ENCODE measurements at places on chromosomes 2 and 18. TPM values are rescaled to one million over a fixed set of nuclear protein-coding genes. Genes with fewer than 3 reads are reported as not detected.

CFAP221 gene
- 0.53 TPM for polyA plus RNA-seq

CAVIN2 gene
- polyA plus RNA-seq: 33.8 TPM

GDF7 gene
- 0.66 TPM for polyA plus RNA-seq

CDK5R2 gene
- 0.29 TPM for polyA plus RNA-seq

STRADB gene
- polyA plus RNA-seq: 43.5 TPM

TFPI gene
- 38.2 TPM for polyA plus RNA-seq

ITSN2 gene
- 20.1 TPM for polyA plus RNA-seq

SKOR2 gene
- not detected for polyA plus RNA-seq

DNA sequence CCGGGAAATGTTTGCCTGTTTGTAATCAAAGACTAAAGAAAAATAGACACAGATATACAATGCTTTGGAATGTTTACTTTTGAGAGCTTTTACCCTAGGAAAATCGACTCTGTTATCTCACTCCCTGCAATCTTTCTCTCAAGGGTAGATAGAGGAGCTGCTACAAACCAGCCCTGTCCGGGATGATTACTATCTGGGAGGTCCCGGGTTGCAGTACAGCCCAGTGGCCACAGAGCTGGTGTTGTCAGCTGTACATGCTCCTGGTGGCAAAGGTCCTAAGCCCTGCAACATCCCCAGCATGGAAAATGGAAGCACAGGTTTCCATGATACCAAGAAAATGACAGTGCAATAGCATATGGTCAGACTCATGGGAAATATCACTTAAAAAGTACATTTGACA lies 570.5 kb upstream of the SOX11 start:
- DNase-seq: no peak

GRCh38 chr2:43675646-43676321 lies 445 bp downstream of the C1GALT1C1L start:
- DNase-seq: no peak

- no peak for DNase-seq
These were observed 37.9 kb downstream of the LNPK start for GRCh38 chr2:175964195-175964594.

DNA sequence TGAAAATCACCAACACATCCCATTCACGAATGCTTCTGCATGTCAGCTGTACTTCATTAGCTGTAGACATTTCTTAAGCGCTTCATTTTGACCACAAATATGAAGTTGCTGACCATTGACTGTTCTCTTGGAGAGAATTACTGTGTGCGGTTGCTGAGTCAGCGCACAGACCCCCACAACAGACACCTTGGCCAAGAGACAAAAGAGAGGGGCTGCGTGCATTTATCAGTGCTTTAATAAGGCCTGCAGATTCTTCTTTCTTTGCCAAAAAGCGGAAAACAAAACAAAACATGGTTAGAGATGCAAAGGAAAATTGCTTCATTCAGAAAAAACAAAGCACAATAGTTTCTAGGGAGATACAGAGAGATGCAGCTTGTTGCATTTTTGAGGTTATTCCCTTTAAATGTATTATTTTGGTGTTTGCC lies 174.7 kb downstream of the ACKR3 start:
- DNase-seq: no peak

DNA sequence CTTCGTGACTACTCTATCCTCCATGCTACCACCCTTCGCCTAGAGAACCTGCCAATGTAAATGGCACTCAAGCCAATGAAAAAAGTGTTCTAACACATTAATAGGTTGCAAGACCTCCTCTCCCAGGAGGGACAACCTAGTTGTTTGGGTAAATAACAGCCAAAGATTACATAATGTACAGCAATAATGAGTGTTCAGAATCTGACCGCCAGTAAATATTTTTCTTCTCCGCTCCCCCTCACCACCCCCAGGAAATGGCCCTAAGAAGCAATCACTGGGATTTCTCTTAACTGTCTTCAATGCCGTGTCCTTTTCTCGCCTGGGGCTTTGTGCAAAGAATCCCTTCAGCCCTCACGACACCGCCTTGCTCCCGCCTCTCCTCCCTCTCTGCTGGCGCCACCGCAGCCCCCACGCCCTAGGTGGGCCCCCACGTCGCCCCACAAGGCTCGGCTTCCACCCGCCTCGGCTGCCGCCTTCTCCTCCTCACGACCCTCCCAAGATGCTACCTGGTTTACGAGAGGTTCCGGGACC lies 458 bp downstream of the HYCC2 start:
- no peak for DNase-seq

GRCh38 chr2:218284106-218284811 lies 8.0 kb downstream of the TMBIM1 start:
- no peak for DNase-seq

- no peak for DNase-seq
These were observed 13.5 kb downstream of the RHBDD1 start for GRCh38 chr2:226849349-226849748.

DNA sequence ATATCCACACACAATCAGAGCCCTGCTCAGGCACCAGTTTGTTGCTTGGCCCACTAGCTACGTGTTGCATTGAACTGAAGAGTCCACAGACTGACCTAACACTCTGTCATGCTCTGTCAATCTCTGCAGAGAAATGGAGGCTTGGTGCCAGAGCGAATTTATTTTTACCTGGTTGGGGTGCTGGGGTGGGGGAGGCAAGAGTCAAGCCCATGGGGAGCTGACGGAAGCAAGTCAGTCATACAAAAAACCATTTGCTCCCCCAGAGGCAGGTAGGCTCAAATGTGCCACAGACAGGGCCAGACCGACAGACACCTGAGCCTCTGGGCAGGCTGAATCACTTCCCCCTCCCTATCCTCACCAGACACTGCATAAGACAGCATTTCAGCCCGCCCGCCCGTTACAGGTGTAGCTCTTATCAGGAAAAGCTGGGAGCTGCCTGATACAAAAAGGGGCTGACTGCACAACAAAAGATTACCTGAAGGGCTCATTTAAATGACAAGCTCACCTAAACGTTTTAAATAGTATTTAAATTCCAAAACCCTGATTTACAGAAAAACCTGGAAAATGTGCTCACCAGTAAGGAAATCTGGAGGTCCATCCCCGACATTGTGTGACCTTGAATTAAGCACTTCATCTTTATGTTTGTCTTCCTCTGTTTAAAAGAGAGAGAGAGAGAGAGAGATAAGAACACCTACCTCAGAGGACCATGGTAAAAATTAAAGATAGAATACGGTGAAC lies 2.1 kb upstream of the PCBP1 start:
- DNase-seq: no peak

All from forelimb muscle (tissue), 1 donor.